ENCODE measurements at places on chromosomes 3 and 15. TPM values are rescaled to one million over a fixed set of nuclear protein-coding genes. Genes with fewer than 3 reads are reported as not detected.

The EFCC1 gene
- 1.3 TPM for total RNA-seq

DNA sequence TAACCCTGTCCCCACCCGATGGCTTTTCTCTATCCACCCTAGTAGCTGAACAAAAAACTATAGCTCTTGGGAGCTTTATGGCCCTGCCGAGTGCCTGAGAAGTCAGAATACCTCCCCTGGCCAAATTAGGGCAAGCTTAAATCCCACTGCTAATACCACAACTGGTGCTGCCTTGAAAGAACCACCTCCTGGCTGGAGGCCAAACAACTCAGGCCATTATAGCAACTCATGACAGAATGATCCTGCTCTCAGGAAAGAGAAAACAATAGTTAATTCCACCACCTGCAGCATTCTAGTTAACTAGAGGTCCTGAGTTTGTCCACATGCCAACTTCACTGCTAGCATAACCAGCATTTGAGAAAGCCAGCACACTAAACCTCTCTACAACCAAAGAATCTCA lies 123.2 kb downstream of the RTP4 start:
- H3K27ac ChIP-seq: no peak overlapping the region
- H3K27me3 ChIP-seq: no peaks in the 10 kb centered on the region
- DNase-seq: no peak
- no peaks in the 10 kb centered on the region for H3K36me3 ChIP-seq
- H3K4me1 ChIP-seq: no peaks in the 10 kb centered on the region

DNA sequence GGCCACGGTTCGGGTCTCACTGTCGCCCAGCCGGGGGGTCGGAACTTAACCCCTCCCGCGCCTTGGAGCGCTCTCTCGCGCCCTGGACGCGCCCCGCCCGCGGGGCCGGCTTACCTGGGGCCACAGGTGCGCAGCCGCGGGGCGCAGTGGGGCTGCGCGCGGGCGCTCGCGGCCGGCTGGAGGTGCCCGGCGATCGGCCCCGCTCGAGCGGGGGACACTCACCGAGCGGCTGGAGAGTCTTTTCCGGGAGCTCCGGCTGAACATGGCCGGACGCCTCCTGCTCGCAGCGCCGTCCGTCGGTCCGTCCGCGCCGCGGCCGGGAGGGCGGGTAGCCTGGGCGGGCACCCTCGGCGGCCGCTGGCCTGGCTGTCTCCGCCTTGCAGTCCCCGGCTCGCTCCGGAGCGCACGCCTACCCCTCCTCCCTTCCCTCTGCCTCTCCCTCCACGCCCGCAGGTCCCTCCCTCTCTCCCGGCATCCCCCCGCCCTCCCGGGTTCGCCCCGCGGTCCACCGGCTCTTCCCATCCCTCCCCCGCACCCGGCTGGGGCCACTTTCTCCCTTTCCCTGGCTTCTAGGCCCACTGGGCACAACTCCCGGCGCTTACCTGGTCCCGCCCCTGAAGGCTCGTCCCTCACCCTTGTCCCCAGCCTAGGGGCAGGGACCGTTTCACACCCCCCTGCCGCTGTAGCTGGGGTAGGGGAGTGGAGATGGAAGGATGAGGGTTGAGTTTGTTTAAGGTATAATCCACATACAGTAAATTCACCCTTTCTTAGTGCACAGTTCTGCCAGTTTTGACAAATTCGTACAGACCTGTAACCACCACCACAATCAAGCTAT lies 220.1 kb upstream of the PRICKLE2 start:
- H3K4me3 ChIP-seq: peak overlapping the region; percentile 39
- H3K4me1 ChIP-seq: no peaks in the 10 kb centered on the region
- no peaks in the 10 kb centered on the region for H3K36me3 ChIP-seq
- no peak overlapping the region for H3K27ac ChIP-seq
- DNase-seq: peak; percentile 34

The AADACL2 gene
- total RNA-seq: not detected

DNA sequence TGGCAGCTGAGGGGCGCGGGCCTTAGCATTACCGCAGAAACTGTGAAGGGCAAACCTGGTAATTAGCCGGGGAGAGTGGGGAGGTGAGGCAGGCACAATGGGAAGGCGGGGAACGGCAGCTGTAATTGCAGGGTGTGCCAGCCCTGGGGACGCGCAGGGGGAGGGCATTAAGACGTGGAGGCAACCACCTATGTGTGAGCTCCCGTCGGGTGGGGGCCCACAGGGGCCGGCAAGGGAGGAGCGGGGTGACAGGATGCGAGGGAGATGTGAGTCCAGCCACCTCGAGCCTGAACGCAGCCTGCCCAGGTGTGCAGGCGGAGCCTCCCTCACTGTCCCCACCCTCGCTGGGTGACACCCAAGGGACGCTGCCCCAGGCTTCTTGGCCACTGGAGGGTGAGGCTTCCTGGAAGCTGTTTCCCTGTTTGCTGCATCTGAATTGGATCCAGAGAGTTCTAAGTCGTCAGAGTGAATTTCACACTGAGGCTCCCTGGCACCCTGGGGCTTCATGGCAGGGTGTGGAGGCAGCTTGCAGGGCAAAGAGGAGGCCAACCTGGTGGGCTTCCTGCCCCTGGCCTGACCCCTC lies 130.6 kb upstream of the MEF2A start:
- DNase-seq: peak; percentile 94
- no peak overlapping the region for H3K4me3 ChIP-seq
- peak overlapping the region; percentile 90 for H3K27ac ChIP-seq

The CSTA gene
- not detected for total RNA-seq

The SYNPR gene
- total RNA-seq: 0.17 TPM
